ENCODE measurements at places on chromosomes 11 and 22.

DNA sequence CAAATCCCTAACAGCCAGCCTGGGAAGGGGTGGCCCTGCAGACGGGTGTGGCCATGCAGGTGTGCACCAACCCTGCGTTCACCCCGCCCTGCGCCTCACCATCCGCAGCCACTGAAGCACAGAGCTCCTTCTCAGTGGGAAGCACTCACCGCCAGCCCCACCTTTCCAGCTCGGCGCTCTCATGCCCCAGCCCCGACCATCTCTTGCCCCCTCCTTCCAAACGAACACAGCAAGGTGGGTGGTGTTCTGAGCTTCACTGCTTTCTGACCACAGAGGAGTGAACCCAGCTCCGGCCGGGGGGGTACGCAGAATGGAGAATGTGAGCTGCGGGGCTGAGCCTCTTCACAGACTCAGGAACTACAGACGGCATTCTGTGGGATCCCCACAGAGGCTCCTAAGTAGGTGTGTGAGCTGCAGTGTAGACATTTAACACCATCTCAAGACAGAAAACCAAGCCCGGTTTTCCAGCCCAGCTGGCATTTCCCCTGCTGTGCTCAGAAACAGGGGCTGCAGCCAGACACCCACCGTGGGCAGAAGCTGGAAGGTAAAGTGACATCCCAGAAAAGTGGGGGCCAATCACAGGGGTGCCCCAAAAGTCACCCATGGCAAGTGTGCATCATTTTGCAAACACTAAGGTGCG lies 88.4 kb upstream of the RTL6 start:
- DNase-seq: no peak

DNA sequence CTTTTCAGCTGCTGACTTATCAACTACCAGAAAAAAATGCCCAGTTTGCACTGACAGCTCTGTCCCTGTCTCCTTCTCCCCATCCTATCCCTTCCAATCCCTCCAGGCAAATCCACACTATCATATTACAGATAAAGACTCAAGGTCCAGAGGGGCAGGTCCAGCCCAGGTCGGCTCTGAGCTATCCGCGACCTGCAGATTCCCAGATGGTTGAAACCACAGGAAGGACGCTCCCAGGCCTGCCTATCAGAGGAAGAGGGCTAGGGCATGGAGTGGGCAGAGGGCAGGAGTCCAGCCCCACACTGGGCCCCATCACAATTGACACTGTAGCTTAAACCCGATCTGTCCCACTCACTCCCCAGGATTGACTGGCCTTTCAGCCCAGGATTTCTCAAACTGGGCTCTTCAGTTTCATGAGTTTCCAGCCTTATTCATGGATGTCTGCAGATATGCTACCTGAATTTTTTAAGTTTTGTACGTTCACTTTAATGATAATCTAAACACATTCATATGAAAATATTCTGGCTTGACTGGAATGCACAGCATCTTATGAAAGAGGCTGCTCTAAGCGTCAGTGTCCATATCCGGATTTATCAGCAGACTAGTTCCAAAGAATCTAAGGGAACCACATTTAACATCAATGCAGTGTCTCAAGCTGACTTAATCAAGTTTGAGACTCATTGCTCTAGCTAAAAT lies 16.4 kb upstream of the FCHSD2 start:
- no peak for DNase-seq

DNA sequence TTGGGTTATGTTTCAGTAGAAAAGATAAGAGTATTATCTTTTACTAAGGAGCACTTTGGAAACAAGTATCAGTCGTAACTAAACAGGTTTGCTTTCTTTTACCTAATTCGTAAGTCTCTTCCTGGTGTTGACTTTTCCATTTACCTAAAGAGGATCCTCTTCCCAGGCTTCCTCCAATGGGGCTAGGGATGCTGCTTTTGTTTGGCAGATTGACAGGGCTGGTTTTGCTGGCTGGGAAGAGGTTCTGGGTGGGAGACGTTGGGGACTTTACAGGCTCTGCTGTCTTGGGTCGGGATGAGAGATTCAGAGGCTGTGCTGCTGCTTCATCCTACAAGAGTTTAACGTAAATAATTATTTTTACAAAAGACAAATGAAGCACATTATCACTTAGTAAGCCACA lies 306.7 kb downstream of the SOX6 start:
- DNase-seq: no peak

- no peak for DNase-seq
These were observed 43.5 kb downstream of the GGTLC2 start for GRCh38 chr22:22687638-22688500.

- DNase-seq: peak; percentile 57
These were observed 11.5 kb downstream of the YPEL4 start for GRCh38 chr11:57638005-57638781.

- no peak for DNase-seq
These were observed 143.5 kb downstream of the MIAT start for GRCh38 chr22:26800858-26801257.

GRCh38 chr22:50014053-50014501 lies 1.5 kb upstream of the IL17REL start:
- no peak for DNase-seq

GRCh38 chr11:69601011-69601975 lies 39.7 kb upstream of the CCND1 start:
- DNase-seq: no peak

Measured in kidney epithelial cell (primary cell).